ENCODE measurements at places on chromosomes 7 and 10. TPM values are rescaled to one million over a fixed set of nuclear protein-coding genes. Genes with fewer than 3 reads are reported as not detected.

OR6V1 gene
- not detected for total RNA-seq

METTL27 gene
- not detected for total RNA-seq

LIPK gene
- total RNA-seq, result not detected

FLNC gene
- total RNA-seq, result not detected

ARMH3 gene
- total RNA-seq, result 23.8 TPM

GIMAP1 gene
- total RNA-seq, result 12.4 TPM

BBS9 gene
- total RNA-seq, result 9.8 TPM

ZNF467 gene
- not detected for total RNA-seq

Data from activated CD8-positive, alpha-beta memory T cell treated with anti-CD3 and anti-CD28 coated beads, Interleukin-2, amount 10 ng/mL, durations not matched to agents 7 days and 5 days (primary cell).